PC-9 (cell line): ENCODE measurements at places on chromosomes 6 and 20. TPM values are rescaled to one million over a fixed set of nuclear protein-coding genes. Genes with fewer than 3 reads are reported as not detected.

TRIM31 gene
- total RNA-seq = not detected in 2 replicates

GSTA2 gene
- total RNA-seq = not detected in 2 replicates

TRIM10 gene
- not detected in 2 replicates for total RNA-seq

MAP3K5 gene
- 10.4 and 10.9 TPM in 2 replicates for total RNA-seq

HEY2 gene
- 0.15 TPM in 1 of 2 replicates, not detected in the other for total RNA-seq

FIG4 gene
- total RNA-seq = 15.4 and 16.5 TPM in 2 replicates

SLC9A8 gene
- 12.7 and 21.4 TPM in 2 replicates for total RNA-seq

- H3K27ac ChIP-seq = no peak overlapping the region
- H3K4me3 ChIP-seq = no peak overlapping the region
- DNase-seq = no peak
- peaks cover 13% of the 10 kb centered on the region for H3K4me1 ChIP-seq
- no peaks in the 10 kb centered on the region for H3K27me3 ChIP-seq
These were observed 41.9 kb downstream of the MRS2 start for GRCh38 chr6:24444588-24444987.

GRCh38 chr6:123638865-123639264, 2.1 kb upstream of the TRDN start:
- H3K27ac ChIP-seq = no peak overlapping the region
- no peaks in the 10 kb centered on the region for H3K27me3 ChIP-seq
- no peaks in the 10 kb centered on the region for H3K36me3 ChIP-seq

GRCh38 chr6:121857551-121857950, 422.1 kb downstream of the GJA1 start:
- no peaks in the 10 kb centered on the region for H3K4me1 ChIP-seq
- no peaks in the 10 kb centered on the region for H3K27me3 ChIP-seq
- H3K27ac ChIP-seq = no peak overlapping the region
- H3K36me3 ChIP-seq = no peaks in the 10 kb centered on the region

DNA sequence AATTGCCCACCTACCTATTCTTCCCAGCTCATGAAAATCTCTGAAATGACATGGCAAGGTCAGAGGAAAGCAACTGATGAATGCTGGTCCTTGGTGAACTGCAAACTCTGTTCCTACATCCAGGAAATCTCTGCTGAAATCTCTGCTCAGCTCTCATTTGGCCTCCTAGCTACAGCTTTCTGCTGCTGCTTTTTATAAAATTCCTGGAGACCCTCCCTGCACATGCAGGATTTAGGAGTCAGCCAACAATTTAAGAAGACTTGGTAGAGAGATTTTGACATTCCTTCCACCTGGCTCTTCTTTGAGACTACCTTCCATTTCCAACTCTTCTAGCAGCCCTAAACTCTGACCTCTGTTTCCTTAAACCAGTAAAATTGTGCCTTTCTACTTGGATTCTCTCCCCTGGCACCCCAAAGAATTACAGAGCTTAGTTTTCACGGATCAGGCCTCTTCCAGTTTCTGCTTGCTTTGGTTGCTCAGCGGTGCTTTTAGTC, 55.5 kb downstream of the PDE7B start:
- H3K4me3 ChIP-seq = no peak overlapping the region
- DNase-seq = no peak
- H3K27ac ChIP-seq = no peak overlapping the region
- no peaks in the 10 kb centered on the region for H3K36me3 ChIP-seq

DNA sequence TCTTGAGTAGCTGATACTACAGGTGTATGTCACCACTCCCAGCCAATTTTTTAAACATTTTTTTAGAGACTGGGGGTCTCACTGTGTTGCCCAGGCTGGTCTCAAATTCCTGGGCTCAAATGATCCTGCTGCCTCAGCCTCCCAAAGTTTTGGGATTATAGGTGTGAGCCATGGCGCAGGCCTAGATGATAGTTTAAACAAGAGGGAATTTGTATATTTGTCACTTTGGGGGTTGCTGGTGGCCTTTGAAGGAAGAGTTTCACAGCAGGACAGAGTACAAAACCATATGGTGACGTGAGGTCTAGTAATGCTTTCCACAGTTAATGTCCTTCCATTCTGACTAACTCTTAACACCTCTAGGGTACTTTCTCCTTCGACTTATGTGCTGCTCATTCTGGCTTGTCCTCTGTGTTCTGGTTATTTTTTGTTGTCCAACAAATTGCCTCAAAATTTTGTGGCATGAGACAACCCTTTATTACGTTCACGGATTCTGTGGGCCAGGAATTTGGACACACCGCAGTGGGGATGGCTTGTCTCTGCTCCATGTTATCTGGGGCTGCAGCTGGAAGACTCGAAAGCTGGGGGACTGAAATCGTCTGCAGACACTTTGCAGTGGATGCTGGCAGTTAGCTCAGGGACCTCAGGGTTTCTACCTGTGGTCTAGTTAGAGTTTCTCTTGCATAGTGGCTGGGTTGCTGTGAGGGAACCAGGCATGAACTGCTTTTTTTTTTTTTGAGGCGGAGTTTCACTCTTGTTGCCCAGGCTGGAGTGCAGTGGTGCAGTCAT, 23.0 kb upstream of the IER3 start:
- no peak overlapping the region for H3K4me3 ChIP-seq
- no peak for DNase-seq
- H3K36me3 ChIP-seq = no peaks in the 10 kb centered on the region
- peak overlapping the region; percentile 94 for H3K27ac ChIP-seq
- peaks cover 75% of the 10 kb centered on the region for H3K4me1 ChIP-seq
- H3K27me3 ChIP-seq = no peaks in the 10 kb centered on the region

- H3K27me3 ChIP-seq = no peaks in the 10 kb centered on the region
- H3K36me3 ChIP-seq = peaks cover 60% of the 10 kb centered on the region
- H3K27ac ChIP-seq = peak overlapping the region; percentile 99
- peak; percentile 90 for DNase-seq
- H3K4me3 ChIP-seq = peak overlapping the region; percentile 47; the same call in 1 of the 2 replicates
These were observed 9.9 kb downstream of the BCL2L1 start for GRCh38 chr20:31712564-31713311.

DNA sequence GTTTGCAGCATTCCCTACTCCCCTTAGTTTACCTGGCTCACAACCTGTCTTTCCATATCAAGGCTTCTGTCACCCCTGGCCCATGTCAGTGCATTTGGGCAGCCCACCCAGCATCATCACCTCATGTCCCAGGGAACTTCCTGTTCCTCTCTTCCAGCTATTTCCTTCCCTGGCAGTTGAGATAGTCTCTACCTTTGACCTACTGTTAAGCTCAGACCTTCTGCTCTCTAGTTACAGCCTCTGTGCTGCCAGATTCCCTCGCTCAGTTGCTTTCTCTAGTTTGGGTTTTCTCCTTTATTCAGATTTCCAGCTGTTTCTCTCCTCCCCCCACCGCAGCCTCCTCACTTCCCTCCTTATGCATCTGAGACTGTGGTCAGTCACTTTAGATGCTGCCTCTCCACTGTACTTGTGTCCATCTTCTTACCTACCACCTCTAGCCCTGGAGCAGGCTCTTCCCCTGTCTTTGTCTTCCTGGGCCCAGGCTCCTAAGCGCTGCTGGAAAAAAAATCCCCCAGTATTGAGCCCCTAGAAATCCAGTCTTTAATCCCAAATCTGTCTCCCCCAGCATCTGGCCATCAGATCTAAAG, 16.3 kb downstream of the PTPN1 start:
- no peaks in the 10 kb centered on the region for H3K36me3 ChIP-seq
- H3K27me3 ChIP-seq = no peaks in the 10 kb centered on the region
- peaks cover 20% of the 10 kb centered on the region for H3K4me1 ChIP-seq

- H3K27me3 ChIP-seq = peaks cover 99% of the 10 kb centered on the region
- no peak for DNase-seq
- H3K4me3 ChIP-seq = no peak overlapping the region
- H3K4me1 ChIP-seq = no peaks in the 10 kb centered on the region
These were observed 19.7 kb downstream of the PCK1 start for GRCh38 chr20:57580478-57581201.

DNA sequence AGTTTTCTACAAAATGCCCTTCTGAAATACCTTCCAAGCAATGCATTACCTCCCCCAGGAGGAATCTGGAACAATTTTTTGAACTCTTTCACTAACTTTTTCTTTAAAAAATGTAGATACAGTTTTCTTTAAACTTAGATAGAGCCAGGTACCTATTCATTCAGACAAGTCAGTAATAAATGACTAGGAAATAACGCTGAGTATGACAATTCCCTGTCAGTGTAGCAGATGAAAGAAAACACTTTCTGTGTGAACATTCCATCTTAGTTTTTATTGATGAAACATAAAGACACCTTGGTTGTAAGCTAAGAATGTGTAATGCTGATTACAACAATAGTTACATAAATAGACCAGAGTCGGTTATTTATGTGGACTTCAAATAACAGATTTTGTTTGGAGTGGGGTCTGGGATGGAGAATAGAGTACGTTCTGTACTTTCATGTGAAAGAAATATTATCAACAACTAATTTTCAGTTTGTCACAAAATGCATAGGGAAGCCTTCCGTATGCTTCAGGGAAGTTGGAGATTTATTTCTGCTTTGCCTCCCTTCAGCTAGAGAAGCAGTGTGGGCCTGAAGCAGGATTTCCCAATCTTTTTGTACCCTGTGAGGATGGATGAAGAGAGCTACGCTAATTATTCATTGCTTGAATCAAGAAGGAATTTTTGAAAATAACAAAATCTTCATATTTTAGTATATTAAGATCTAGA, 19.2 kb upstream of the QKI start:
- H3K27ac ChIP-seq = no peak overlapping the region
- H3K4me1 ChIP-seq = peaks cover 42% of the 10 kb centered on the region
- DNase-seq = no peak
- no peak overlapping the region for H3K4me3 ChIP-seq
- H3K27me3 ChIP-seq = no peaks in the 10 kb centered on the region
- no peaks in the 10 kb centered on the region; the same call in 1 of the 2 replicates for H3K36me3 ChIP-seq

DNA sequence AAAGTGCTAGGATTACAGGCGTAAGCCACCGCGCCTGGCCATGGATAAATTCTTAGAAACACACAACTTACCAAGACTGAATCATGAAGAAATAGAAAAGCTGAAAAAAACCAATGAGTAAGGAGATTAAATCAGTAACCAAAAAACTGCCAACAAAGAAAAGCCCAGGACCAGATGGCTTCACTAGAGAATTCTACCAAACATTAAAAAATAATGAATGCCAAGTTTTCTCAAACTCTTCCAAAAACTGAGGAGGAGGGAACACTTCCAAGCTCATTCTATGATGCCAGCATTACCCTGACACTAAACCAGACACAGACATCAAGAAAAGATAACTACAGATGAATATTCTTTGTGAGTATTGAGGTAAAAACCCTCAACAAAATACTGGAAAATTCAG, 44.3 kb downstream of the USP49 start:
- H3K36me3 ChIP-seq = no peaks in the 10 kb centered on the region
- H3K27me3 ChIP-seq = no peaks in the 10 kb centered on the region
- DNase-seq = no peak
- peaks cover 7% of the 10 kb centered on the region for H3K4me1 ChIP-seq

- H3K4me3 ChIP-seq = peak overlapping the region; percentile 80
- no peaks in the 10 kb centered on the region for H3K27me3 ChIP-seq
- no peaks in the 10 kb centered on the region for H3K36me3 ChIP-seq
- peaks cover 6% of the 10 kb centered on the region for H3K4me1 ChIP-seq
- no peak for DNase-seq
- no peak overlapping the region for H3K27ac ChIP-seq
These were observed 535 bp upstream of the CCDC170 start for GRCh38 chr6:151493161-151493803.

DNA sequence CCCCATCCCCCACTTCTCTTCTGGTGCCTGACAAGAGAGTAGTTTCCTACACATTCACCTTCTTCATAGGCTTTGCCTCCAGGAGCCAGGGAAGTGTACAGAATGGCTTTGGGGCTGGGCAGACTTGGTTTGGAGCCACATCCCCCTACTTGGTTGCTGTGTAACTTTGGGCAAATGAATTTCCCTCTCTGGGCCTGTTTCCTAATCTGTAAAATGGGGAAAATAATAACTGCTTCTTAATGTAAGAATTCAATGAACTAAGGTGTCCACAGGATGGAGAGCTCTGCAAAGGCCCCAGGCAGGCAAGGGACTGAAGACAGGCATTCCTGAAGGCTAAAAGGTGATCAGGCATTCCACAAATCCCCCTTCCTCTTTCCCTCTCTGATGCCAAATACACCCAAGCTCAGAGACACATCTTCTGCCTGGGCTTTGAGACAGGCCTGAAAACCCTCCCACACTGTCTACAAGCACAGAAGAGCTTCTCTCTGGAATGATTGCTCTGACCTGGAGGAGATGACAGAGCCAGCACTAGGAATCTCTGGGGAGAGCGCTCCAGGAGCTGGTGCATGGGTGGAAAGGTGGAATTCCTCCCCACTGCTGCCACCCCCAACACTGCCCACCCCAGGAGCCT, 6.9 kb upstream of the C20orf203 start:
- DNase-seq = no peak
- H3K4me3 ChIP-seq = no peak overlapping the region
- H3K4me1 ChIP-seq = peaks cover 22% of the 10 kb centered on the region
- H3K27me3 ChIP-seq = no peaks in the 10 kb centered on the region
- H3K36me3 ChIP-seq = no peaks in the 10 kb centered on the region
- no peak overlapping the region for H3K27ac ChIP-seq

GRCh38 chr6:164230259-164230658, 815.7 kb downstream of the QKI start:
- H3K4me3 ChIP-seq = no peak overlapping the region
- DNase-seq = no peak
- no peaks in the 10 kb centered on the region for H3K4me1 ChIP-seq
- H3K27me3 ChIP-seq = peaks cover 8% of the 10 kb centered on the region
- H3K27ac ChIP-seq = no peak overlapping the region
- H3K36me3 ChIP-seq = no peaks in the 10 kb centered on the region

DNA sequence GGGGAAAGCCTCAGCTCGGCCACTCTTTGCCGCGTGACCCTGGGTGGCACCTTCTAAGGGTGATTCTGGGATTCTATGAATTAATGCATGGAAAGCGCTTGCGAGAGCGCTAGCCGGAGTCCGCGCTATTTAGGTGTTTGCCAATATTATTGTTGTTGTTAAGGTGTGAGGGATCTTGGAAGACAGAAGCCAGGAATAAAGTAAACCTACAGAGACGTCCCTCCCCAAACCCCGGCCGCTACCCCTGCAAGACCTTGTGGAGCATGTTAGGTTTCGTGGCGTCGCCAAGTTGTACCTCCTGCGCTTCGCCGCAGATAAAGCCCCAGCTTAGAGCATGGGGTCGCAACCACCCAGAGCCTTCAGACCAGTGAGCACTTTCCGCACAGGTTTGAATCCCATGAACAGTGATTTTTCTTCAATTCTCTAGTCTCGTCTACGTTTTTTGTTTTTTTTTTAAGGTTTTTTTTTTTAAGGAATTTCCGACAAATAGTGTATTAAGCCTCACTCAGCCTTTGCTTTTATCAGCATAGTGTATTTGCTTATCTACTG, 16.9 kb upstream of the ZSCAN9 start:
- peaks cover 16% of the 10 kb centered on the region for H3K27me3 ChIP-seq
- DNase-seq = no peak
- H3K4me3 ChIP-seq = no peak overlapping the region
- H3K27ac ChIP-seq = no peak overlapping the region
- H3K36me3 ChIP-seq = no peaks in the 10 kb centered on the region

- no peaks in the 10 kb centered on the region for H3K36me3 ChIP-seq
- H3K4me1 ChIP-seq = no peaks in the 10 kb centered on the region
- H3K4me3 ChIP-seq = no peak overlapping the region
- no peak for DNase-seq
- no peak overlapping the region for H3K27ac ChIP-seq
- peaks cover 45% of the 10 kb centered on the region for H3K27me3 ChIP-seq
These were observed 265.2 kb upstream of the RIN2 start for GRCh38 chr20:19492687-19493336.
